Endodermal cell (in vitro differentiated cells): ENCODE measurements at places on chromosomes 5 and 9. TPM values are rescaled to one million over a fixed set of nuclear protein-coding genes. Genes with fewer than 3 reads are reported as not detected.

GRCh38 chr5:120052916-120053828, 410.9 kb upstream of the PRR16 start:
- no peak overlapping the region for H3K27ac ChIP-seq
- no peaks in the 10 kb centered on the region for H3K36me3 ChIP-seq
- H3K27me3 ChIP-seq, result no peaks in the 10 kb centered on the region
- H3K4me1 ChIP-seq, result peaks cover 5% of the 10 kb centered on the region
- no peak for DNase-seq

- no peak for DNase-seq
- H3K36me3 ChIP-seq, result no peaks in the 10 kb centered on the region
- H3K27ac ChIP-seq, result no peak overlapping the region
- no peaks in the 10 kb centered on the region for H3K27me3 ChIP-seq
These were observed 27.1 kb upstream of the GAS1 start for GRCh38 chr9:86974421-86974820.

- peaks cover 12% of the 10 kb centered on the region for H3K4me1 ChIP-seq
- no peaks in the 10 kb centered on the region for H3K36me3 ChIP-seq
- peak; percentile 63 for DNase-seq
- H3K27me3 ChIP-seq, result no peaks in the 10 kb centered on the region
- no peak overlapping the region for H3K27ac ChIP-seq
These were observed 17.9 kb upstream of the C5orf47 start for GRCh38 chr5:173970878-173971650.

ADAMTS19 gene
- total RNA-seq, result 24.0 and 26.2 TPM in 2 replicates

GRCh38 chr9:72274916-72275315, 90.1 kb downstream of the ZFAND5 start:
- no peaks in the 10 kb centered on the region for H3K4me1 ChIP-seq
- DNase-seq, result no peak
- H3K4me3 ChIP-seq, result no peak overlapping the region
- H3K36me3 ChIP-seq, result no peaks in the 10 kb centered on the region
- no peak overlapping the region for H3K27ac ChIP-seq
- no peaks in the 10 kb centered on the region for H3K27me3 ChIP-seq

DNA sequence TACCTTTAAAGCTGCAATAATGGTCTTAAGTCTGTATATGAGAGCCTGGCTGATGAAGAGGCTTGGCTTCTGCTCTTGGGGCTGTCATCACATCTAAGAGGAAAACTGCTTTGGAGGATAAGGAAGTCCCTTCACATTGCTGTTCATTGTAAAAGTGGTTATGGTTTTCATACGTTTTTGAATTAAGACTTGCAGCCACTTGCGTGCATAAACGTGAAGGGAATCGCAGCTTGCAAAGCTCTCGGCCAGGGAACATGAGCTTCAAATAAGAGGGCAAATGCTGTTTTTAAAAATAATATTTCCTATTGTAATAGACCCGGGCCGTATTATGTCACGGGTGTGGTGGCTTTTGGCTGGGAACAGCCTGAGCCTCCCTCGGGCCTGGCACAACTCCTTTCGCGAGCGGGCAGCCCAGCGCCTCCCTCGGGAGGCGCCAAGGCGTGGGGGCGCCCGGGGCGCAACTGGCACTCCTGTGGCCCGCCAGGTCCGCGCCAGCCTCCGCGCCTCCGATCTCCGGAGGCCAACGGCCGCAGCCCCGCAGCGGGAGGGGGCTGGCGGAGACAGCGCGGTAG, 538 bp upstream of the ARHGEF28 start:
- H3K4me1 ChIP-seq, result no peaks in the 10 kb centered on the region
- H3K4me3 ChIP-seq, result peak overlapping the region; percentile 71
- H3K36me3 ChIP-seq, result no peaks in the 10 kb centered on the region
- no peak overlapping the region for H3K27ac ChIP-seq
- DNase-seq, result no peak
- peaks cover 54% of the 10 kb centered on the region for H3K27me3 ChIP-seq

DNA sequence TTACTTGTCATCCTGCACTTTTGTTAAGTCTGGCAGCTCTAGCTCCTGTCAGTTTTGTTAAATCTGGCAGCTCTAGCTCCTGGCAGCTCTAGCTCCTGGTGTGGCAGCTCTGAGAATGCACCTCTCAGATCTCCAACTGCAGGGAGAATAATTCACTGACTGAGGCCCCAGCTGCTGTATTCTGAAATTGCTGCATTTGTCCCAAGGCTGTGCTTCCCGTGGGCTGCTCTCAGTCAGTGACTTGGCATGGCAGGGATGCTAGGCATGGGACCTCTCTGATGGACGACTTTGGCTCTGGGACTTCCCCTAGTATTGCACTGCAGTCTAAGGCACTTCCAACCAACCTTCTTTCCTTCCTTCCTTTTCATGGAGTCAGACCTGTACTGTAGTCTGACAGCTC, 475.7 kb downstream of the CCDC171 start:
- H3K36me3 ChIP-seq, result no peaks in the 10 kb centered on the region
- DNase-seq, result no peak
- H3K4me1 ChIP-seq, result peaks cover 3% of the 10 kb centered on the region
- no peak overlapping the region for H3K4me3 ChIP-seq
- H3K27ac ChIP-seq, result no peak overlapping the region

DNA sequence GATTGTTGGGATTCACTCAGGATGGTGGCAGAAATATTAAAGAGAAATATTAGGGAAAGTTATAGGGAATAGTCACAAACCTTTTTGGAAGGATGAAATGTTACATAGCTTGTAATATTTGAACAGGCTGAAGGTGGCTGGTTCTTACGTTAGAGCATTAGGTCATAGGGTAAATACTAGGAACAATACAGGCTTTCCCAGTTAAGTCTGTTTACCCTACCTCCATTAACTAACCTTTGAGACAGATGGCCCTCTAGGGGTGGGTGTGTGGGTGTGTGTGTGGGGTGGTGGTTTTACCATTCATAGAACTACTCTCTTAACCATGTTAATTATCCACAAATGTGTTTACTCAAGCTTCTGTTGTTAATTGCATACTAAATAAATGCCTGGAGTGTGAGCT, 94.3 kb upstream of the STK32A start:
- no peak overlapping the region for H3K4me3 ChIP-seq
- H3K27me3 ChIP-seq, result no peaks in the 10 kb centered on the region
- H3K27ac ChIP-seq, result no peak overlapping the region
- H3K36me3 ChIP-seq, result no peaks in the 10 kb centered on the region

GRCh38 chr9:83299571-83299970, 236.6 kb upstream of the RASEF start:
- no peaks in the 10 kb centered on the region for H3K4me1 ChIP-seq
- H3K36me3 ChIP-seq, result no peaks in the 10 kb centered on the region
- no peak for DNase-seq
- no peaks in the 10 kb centered on the region for H3K27me3 ChIP-seq
- H3K27ac ChIP-seq, result no peak overlapping the region

- no peak overlapping the region for H3K4me3 ChIP-seq
- H3K27me3 ChIP-seq, result no peaks in the 10 kb centered on the region
- H3K4me1 ChIP-seq, result no peaks in the 10 kb centered on the region
- H3K27ac ChIP-seq, result no peak overlapping the region
These were observed 229.8 kb downstream of the BNC2 start for GRCh38 chr9:16640649-16641048.

DNA sequence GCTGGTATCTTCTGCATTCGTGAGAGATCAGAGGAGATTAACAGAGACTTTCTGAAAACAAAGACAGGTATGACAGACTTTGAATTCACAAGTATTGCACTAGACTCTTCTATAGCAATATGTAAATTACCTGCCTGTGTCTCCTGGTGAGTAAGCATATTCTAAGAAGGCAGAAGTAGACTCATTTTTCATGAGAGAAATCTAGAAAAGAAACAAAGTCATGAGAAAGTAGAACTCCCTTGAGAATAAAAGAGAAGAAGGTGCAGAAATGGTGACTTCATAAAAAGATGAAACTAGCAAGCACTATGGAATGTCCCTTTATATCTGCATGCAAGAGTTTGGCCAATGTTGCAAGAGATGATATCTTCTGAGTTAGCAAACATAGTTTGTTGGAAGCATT, 419.8 kb downstream of the DMRT2 start:
- H3K4me3 ChIP-seq, result no peak overlapping the region
- no peaks in the 10 kb centered on the region for H3K4me1 ChIP-seq
- DNase-seq, result no peak
- no peaks in the 10 kb centered on the region for H3K27me3 ChIP-seq

ANKRD18B gene
- 7.7 to 9.7 TPM (median 9.4 TPM) in 3 replicates for total RNA-seq

DNA sequence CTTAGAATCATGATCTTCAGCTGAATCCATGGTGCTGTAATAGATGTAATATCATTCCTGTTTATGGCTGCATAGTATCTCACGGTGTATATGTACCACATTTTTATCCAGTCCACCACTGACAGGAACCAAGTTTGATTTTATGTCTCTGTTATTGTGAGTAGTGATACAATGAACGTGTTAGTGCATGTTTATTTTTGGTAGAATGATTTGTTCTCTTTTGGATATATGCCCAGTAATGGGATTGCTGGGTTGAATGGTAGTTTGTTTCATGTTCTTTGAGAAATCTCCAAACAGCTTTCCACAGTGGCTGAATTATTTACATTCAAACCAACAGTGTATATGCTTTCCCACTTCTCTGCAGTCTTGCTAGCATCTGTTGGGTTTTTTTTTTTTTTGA, 175.1 kb upstream of the CDH10 start:
- no peak overlapping the region for H3K27ac ChIP-seq
- no peak overlapping the region for H3K4me3 ChIP-seq
- no peaks in the 10 kb centered on the region for H3K27me3 ChIP-seq
- no peak for DNase-seq
- H3K4me1 ChIP-seq, result no peaks in the 10 kb centered on the region
- H3K36me3 ChIP-seq, result no peaks in the 10 kb centered on the region

- no peaks in the 10 kb centered on the region for H3K36me3 ChIP-seq
- H3K4me1 ChIP-seq, result no peaks in the 10 kb centered on the region
- no peak for DNase-seq
- H3K4me3 ChIP-seq, result no peak overlapping the region
These were observed 50.9 kb upstream of the MACIR start for GRCh38 chr5:103207653-103208052.

- H3K4me1 ChIP-seq, result no peaks in the 10 kb centered on the region
- H3K4me3 ChIP-seq, result no peak overlapping the region
- DNase-seq, result no peak
- H3K27ac ChIP-seq, result no peak overlapping the region
These were observed 69.1 kb upstream of the NR3C1 start for GRCh38 chr5:143472576-143472975.

GRCh38 chr9:93119953-93120845, 13.9 kb downstream of the NINJ1 start:
- no peaks in the 10 kb centered on the region for H3K4me1 ChIP-seq
- no peak overlapping the region for H3K4me3 ChIP-seq
- no peaks in the 10 kb centered on the region for H3K27me3 ChIP-seq
- no peak overlapping the region for H3K27ac ChIP-seq

GRCh38 chr5:172971482-172971881, 12.1 kb upstream of the ATP6V0E1 start:
- H3K4me1 ChIP-seq, result no peaks in the 10 kb centered on the region
- H3K36me3 ChIP-seq, result peaks cover 14% of the 10 kb centered on the region

GRCh38 chr5:171634511-171634910, 151.1 kb upstream of the SMIM23 start:
- no peaks in the 10 kb centered on the region for H3K36me3 ChIP-seq
- H3K4me3 ChIP-seq, result no peak overlapping the region
- no peak overlapping the region for H3K27ac ChIP-seq
- H3K27me3 ChIP-seq, result peaks cover 10% of the 10 kb centered on the region

SMIM33 gene
- total RNA-seq, result not detected in 3 replicates

GRCh38 chr5:54514841-54515432, 2.6 kb upstream of the SNX18 start:
- DNase-seq, result no peak
- H3K36me3 ChIP-seq, result peaks cover 4% of the 10 kb centered on the region
- no peak overlapping the region for H3K4me3 ChIP-seq
- H3K27ac ChIP-seq, result peak overlapping the region; percentile 62
- peaks cover 10% of the 10 kb centered on the region for H3K27me3 ChIP-seq

NSD1 gene
- total RNA-seq, result 113 to 169 TPM (median 150 TPM) in 3 replicates

SPATA31D1 gene
- not detected in 2 replicates for total RNA-seq

IRX1 gene
- total RNA-seq, result 4.9 and 7.6 TPM in 2 replicates

DNA sequence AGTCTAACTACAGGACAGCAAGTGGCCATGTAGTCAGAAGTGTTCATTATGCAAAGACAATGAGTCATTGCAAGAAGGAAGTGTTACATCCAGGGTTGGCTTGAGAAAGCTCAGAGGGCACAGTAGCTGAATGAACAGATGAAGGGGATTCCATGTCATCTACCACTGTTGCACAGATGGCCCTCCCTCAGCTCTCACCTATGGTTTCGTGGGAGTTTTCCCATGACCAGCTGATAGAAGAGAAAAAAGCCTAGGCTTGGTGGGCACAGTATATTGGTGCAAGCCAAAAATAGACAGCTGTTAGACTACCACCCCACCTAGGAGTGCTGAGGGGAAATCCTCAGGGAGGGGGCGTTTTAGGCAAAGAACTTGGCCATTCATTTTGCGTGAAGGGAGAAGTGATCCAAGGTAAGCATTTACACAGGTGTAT, 217.0 kb downstream of the DMRT2 start:
- no peaks in the 10 kb centered on the region for H3K27me3 ChIP-seq
- H3K27ac ChIP-seq, result no peak overlapping the region
- DNase-seq, result no peak
- H3K36me3 ChIP-seq, result no peaks in the 10 kb centered on the region

DNA sequence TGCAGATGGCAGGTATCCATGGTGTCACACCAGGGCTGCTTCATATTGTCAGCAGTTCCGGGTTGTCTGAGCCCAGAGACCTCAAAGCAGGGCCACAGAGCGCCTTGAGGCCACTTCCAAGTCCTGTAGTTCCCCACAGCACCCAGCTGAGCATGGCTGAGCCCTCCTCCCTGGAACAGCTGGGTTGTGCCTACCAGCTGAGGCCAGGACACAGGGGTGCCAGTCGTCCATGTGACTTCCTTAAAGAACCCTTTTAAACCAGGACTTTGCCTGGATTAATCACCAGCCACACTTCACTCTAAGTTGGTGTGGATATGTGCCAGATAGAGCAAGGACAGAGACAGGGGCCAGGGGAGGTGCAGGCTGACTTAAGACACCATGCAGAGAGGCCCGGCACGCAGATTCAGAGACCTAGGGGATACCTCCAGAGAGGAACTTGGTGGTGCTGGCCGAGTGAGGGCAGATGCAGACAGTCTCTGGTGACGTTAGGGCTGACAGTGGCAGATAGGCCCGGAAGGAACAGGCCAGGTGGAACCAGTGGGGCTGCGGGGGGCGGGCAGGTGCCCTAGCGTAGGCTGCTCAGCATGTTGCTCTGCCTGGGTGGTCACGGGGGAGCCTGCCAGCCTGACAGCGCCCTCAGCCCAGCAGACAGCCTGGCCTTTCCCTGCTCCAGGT, 142.7 kb downstream of the CACNA1B start:
- H3K27me3 ChIP-seq, result no peaks in the 10 kb centered on the region
- DNase-seq, result peak; percentile 46
- H3K27ac ChIP-seq, result no peak overlapping the region
- no peaks in the 10 kb centered on the region for H3K36me3 ChIP-seq

DNA sequence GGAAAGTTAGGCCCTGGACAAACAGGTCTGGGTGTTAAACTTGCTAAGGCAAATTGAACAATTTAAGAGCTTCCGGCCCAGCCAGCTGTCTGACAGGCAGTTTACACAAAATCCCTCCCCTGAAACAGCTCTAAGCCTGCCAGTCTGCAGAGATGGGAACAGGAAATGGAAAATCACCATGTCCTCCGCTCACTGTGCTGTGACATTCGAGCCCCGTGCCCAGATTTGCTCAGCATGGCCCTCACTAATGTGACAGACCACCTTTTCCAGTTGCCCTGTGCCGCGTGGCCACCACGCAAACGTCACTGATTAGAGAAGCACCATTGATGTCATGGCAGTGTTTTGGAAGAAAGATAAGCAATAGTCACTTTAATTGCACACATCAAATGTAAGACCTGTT, 41.0 kb downstream of the CCNJL start:
- no peaks in the 10 kb centered on the region for H3K27me3 ChIP-seq
- H3K36me3 ChIP-seq, result no peaks in the 10 kb centered on the region
- peak; percentile 69 for DNase-seq
- H3K27ac ChIP-seq, result no peak overlapping the region
